ENCODE measurements at places on chromosomes 5 and 9.

GRCh38 chr5:141100243-141100805 lies at the start of gene PCDHB3:
TSS of gene PCDHB3 (plus strand) at chr5:141100473. CDS start at chr5:141100650, 177 bp downstream.
- DNase-seq: no peak

- DNase-seq: no peak
Measured at GRCh38 chr5:18652404-18653215, 1018.4 kb downstream of the TAF11L14 start.

- DNase-seq: no peak
Measured at GRCh38 chr9:81564632-81565031, 124.7 kb downstream of the TLE1 start.

DNA sequence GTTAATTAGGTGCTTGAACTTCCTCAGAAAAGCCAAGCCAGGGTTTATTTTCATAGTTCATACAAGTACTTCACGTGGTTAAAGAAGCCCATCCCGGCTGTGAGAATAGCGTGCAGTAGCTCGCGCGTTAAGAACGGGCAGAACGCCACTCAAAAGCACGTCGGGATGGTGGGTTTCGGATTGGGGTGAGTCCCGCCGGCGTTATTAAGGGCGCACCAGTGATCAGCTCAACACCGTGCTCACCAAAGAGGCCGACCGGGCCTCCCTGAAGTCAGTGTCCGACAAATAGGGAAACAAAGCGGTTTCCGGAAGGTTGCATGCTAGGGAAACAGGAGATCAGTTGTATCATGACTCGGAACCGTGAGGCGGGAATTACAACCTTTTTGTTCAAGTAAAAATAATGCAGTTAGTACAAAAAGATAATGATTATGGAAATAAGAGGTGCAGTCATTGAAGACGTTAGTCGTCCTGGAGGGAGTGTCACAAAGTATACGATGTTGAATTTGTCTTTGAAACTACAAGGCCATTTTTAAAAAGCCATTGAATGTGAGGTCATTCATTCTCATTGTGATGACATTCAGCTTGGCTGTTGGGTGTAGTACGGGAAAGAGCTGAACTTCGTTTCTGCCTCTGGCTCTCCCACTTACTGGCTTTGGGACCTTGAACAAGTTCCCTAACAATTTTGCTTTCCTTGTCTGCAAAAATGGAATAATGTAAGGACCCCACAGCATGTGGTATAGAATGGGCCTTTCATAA lies 992 bp downstream of the SETD9 start:
- DNase-seq: no peak

DNA sequence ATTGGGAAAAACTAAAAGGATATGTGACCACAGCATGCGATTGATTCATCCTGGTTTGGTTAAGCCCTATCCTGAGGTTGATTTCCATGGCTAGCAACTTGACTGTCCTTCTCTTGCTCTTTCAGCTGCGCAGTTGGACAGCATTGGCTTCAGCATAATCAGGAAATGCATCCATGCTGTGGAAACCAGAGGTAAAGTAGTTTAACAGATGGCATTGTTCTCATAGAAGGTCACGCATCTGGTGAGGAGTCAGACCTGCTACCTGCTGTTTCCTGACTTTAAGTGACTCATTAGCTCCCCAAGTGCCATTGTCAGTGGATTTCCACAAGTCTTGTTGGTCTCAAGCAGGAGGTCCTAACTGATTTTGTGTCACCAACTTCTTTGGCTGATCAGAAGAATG lies 266.9 kb downstream of the ARHGAP26 start:
- no peak for DNase-seq

- DNase-seq: no peak
Measured at GRCh38 chr5:74885170-74885569, 19.0 kb upstream of the FAM169A start.
